ENCODE measurements at places on chromosomes 1 and 21.

- no peak for DNase-seq
These were observed 24.5 kb downstream of the IRF2BP2 start for GRCh38 chr1:234585330-234586055.

DNA sequence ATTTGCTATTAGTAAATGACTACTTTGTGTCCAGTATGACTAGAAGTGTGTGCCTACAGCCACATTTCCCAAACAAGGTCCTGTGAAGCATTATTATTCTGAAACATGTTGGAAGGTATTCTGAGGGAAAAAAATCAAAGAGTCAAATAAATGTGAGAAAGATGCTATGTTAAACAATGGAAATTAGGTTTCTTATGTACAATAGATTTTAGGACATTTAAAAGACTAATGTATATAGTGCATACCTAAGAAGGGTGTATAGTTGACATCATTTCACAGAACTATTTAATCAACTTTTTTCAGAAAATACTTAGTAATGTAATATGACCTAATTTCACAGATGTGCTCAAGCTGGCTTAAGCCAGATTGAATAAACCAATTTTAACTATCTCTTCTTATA is 582.5 kb downstream of the USP25 start:
- no peak for DNase-seq

DNA sequence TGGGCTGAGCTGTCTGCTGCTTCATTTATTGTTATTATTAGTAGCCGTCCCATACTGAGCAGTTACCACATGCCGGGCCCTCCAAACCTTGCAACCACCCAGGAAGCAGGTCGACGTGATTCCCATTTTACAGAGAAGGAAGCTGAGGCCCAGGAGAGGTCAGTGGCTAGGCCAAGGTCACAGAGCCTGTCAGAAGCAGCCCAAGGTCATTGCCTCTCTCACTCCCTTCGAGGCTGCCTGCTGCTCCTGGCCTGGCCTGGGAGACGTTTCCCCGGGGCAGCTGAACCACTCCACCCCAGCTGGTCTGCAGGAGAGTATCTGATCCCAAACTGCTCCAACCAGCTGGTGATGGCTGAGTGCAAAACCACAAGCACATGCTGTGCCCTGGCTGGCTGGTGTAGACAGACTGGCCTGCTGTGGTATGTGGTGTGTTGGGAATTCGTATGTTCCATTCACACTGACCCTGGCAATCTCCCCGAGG is 6.5 kb downstream of the PADI4 start:
- no peak for DNase-seq

- no peak for DNase-seq
These were observed 45.4 kb downstream of the ADSS2 start for GRCh38 chr1:244406337-244406736.

DNA sequence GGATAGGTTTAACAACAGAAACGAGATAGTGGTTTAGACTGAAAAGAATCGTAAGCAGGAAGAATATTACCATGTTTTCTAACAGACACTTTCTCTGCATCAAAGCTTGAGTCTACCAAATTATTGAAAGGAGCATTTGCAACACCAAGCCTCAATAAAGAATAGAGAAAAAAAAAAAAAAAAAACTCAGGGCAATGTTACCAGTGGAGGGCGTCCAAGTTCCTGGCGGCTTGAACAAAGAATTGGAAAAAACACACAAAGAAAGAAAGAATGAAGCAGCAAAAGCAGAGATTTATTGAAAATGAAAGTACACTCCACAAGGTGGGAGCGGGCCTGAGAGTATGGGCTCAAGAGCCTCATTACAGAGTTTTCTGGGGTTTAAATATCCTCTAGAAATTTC is 686.5 kb upstream of the ADGRL2 start:
- no peak for DNase-seq

DNA sequence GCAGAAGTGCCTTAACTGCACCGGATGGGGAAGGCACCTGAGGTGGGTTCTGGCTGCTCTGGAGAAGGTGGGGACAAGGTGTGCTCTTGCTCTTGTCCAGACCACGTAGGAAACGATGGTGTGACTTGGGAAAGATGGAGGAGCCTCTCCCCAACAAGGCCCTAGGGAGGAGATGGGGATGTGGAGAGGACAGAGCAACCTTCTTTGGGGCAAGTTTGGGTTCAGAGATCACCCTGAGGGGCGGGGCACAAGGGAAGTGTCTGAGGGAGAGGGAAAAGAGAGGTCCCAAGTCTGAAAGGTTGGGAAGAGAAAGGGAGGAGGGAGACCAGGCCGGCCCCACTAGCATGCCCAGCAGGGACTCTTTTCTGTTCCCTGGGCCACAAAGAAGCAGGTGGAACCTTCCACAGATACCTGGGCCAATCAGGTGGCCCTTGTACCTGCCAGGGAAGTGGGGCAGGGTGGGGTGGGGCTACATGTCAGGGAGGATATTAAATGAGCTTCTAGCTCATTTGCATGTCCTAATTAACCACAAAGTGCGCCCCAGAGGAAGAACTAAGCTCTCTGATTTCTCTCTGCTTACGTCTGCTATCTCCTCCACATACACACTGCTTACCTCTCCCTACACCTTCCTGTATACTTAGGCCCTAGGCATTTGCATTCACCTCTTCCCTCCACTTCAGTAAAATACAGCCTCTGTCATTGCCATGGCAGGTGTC is 15.9 kb downstream of the INKA2 start:
- DNase-seq, result no peak

GRCh38 chr1:74363220-74363619 is 128.0 kb downstream of the TNNI3K start:
- DNase-seq, result no peak

DNA sequence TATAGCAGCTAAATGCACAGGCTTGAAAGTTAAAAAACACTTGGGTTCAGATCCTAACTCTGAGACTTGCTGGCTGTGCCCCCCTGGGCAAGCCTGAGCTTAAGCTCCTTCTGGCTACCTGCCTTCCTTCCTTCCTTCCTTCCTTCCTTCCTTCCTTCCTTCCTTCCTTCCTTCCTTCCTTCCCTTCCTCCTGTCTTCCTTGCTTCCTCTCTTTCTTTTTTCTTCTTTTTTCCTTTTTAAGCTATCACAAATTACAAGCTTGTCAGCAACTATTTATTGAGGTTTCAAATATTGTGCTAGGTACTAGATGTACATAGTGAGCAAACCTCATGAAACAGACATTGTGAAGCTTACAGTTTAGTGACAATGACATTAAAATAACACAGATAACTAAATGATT is 15.1 kb downstream of the SGIP1 start:
- no peak for DNase-seq

- no peak for DNase-seq
These were observed 168.4 kb downstream of the FASLG start for GRCh38 chr1:172827301-172827700.

DNA sequence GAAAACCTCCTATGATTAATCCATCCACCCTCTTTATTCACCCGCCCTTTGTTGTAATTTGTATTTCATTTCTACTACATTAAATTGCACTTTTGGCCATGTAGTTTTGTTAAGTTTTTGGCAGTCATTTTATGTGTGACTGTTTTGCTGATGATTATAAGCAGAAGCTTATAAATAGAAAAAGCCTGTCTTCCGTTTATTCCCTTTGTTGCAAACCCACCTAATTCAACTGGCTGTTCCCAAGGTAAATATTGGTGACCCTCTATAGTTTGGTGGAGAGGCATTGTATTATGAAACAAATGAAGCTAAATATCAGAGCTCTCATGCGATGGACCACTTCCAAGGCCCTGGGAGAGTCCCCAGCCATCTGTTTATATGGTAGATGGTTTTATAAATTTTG is 36.7 kb upstream of the IGSF3 start:
- no peak for DNase-seq

- DNase-seq, result no peak
These were observed 26.3 kb downstream of the PER3 start for GRCh38 chr1:7810395-7810794.

GRCh38 chr1:109279615-109280278 is 3.2 kb downstream of the PSRC1 start:
- DNase-seq, result no peak

- DNase-seq, result no peak
These were observed 56.7 kb downstream of the UCK2 start for GRCh38 chr1:165884009-165884689.

DNA sequence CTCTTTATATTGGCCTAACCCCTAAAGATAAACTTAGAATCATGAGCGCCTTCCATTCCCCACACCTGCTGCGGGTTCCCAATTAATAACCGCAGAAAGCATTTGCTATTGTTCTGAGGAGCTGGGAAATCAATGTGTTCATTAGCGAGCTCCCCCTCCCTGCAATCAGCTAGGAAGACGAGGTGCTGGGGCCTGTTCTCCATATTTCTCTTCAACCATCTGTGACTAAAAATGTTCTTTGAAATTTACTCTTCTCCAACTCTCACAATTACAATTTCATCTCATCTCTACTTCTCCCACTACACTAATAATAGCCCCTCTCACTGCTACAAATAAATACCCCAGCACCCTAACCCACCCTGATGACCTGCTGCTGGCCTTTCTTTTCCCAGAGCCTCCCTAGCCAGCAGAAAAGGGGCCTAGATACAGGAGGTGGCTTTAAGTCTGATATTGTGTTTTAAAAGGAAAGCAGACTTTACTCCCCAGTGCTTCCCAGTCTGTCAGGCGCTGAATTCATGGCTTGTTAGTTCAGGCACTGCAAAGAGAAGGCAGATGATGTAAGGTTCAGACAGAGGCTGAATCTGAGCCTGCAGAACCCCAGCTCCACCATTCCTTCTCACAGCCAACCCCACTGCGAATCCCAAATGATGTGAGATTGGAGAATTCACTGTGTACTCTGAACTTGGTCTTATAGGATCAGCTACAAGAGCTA is 477.5 kb upstream of the DAB1 start:
- no peak for DNase-seq

- DNase-seq, result no peak
These were observed 3.8 kb upstream of the S100B start for GRCh38 chr21:46608672-46609111.

DNA sequence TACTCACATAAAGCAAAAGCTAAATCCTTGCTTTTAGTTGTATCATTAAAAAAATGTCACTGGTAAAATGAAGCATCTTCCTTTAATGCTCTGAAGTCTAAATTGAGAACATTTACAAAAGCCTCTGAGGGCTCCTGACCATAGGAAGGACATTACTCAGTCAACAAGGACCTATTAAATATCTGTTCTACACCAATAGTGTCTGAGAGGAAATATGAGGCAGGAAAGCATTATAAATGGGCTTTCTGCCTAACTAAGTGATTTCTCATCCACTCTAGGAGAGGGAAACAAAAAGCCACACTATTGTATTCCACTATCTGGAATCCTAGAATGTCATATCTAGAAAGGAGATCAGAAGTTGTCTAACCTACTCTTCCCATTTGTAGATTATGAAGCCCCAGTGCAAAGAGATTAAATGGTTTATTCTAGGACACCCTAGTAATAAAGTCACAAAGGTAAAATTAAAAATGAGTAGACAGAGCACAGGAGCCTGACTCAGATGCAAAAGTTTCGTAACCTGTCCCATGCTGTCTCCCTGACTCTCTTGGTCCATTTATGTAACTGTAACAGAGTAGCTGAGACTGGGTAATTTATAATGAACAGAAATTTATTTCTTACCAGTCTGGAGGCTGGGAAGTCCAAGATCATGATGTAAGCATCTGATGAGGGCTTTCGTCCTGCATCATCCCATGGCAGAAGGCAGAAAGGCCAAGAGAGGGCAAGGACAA is 17.6 kb downstream of the RGS1 start:
- DNase-seq, result no peak

DNA sequence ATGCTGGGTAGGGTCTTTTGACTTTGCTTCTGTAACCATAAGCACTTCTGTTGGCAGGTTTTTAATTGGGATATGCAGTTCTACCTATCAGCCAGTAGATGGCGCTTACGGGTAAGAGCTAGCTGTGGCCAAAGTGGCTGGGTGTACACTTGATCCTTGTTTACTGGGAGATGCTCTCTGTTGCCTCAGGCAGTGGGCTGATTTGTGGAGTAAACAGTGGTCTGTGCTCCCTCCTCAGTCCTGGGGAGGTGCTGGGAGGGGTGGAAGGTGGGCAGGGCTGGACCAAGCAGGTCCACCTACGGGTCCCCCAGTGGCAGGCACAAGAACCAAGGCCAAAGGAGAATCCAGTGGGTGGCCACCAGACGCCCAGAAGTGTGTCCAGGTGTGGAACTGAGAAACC is 43.4 kb downstream of the RALGPS2 start:
- peak; percentile 37 for DNase-seq
